ENCODE measurements at places on chromosomes 6 and 20. TPM values are rescaled to one million over a fixed set of nuclear protein-coding genes. Genes with fewer than 3 reads are reported as not detected.

Gene ARMC12
- 2.0 TPM for polyA plus RNA-seq

Gene SOX18
- not detected for polyA plus RNA-seq

Gene BPIFB6
- polyA plus RNA-seq = not detected

Gene SLC22A7
- not detected for polyA plus RNA-seq

Gene FABP7
- not detected for polyA plus RNA-seq

Gene HAO1
- polyA plus RNA-seq = not detected

Gene C6orf118
- polyA plus RNA-seq = not detected

Gene TNNC2
- 1.1 TPM for polyA plus RNA-seq

Gene IL17F
- not detected for polyA plus RNA-seq

Gene BIRC7
- polyA plus RNA-seq = not detected

Gene GRM1
- 0.05 TPM for polyA plus RNA-seq

Gene RIMS1
- 0.20 TPM for polyA plus RNA-seq

Gene NOX3
- polyA plus RNA-seq = not detected

Gene RAMACL
- 0.10 TPM for polyA plus RNA-seq

Gene GPR6
- polyA plus RNA-seq = not detected

Gene LPIN3
- 0.21 TPM for polyA plus RNA-seq

Gene MYB
- polyA plus RNA-seq = 1.2 TPM

Gene CLVS2
- 0.05 TPM for polyA plus RNA-seq

Gene BCAS1
- not detected for polyA plus RNA-seq

Gene TFAP2D
- not detected for polyA plus RNA-seq

Gene COL9A3
- polyA plus RNA-seq = 1.3 TPM

Gene RFX6
- polyA plus RNA-seq = not detected

Gene COL9A1
- not detected for polyA plus RNA-seq

Gene PRL
- not detected for polyA plus RNA-seq

Gene SLC18B1
- 1.2 TPM for polyA plus RNA-seq

Gene OPRL1
- 1.7 TPM for polyA plus RNA-seq

Gene NKAIN4
- polyA plus RNA-seq = not detected

Gene C6orf15
- polyA plus RNA-seq = not detected

Gene ADGRB3
- 0.12 TPM for polyA plus RNA-seq
